ENCODE measurements at places on chromosomes 5 and 9.

DNA sequence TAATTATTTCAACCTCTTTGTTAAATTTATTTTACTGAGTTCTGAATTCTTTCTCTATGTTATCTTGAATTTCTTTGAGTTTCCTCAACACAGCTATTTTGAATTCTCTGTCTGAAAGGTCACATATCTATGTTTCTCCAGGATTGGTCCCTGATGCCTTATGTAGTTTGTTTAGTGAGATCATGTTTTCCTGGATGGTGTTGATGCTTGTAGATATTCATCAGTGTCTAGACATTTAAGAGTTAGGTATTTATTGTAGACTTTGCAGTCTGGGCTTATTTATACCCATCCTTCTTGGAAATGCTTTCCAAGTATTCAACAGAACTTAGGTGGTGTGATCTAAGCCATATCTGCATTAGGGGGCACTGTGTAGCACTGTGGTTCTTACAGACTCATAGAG is 70.2 kb upstream of the SLC27A6 start:
- no peak for DNase-seq

DNA sequence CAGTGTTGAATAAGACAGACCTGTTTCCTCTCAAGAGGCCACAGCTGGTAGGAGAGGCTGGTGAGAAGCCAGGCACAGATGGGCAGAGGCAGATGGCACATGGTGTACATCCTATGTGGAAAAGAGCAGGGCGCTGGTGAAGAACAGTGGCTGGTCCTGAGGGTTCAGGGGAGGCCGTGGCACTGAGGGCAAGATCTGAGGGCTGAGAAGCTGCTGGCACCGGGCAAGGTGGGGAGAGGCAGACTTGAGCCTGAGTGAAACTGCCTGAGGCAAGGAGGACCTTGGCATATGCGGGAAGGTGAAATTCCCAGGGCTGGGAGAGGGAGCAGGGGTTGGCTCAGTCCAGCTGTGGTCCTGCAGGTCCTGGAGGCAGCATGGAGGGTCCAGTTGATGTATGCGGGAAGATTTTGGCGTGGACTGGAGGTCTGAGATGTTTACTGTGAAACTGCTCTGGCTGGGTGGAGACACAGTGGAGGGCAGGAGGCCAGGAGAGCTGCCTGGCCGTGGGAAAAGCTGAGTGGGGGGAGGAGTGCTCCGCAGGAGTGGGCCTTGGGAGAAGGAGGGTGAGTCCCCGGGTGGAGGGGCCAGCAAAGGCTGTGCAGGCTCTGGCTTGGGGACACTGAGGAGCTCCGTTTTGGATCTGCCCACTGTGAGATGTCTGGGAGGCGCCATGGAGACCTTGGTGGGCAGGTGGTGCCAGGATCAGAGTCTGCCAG is 2.6 kb downstream of the MAN1B1 start:
- no peak for DNase-seq

- no peak for DNase-seq
Observed at GRCh38 chr9:104319198-104319597, 184.9 kb upstream of the OR13F1 start.

- no peak for DNase-seq
Observed at GRCh38 chr5:60494635-60495034, 205.3 kb downstream of the DEPDC1B start.

GRCh38 chr5:108531367-108532128 is 149.7 kb upstream of the FBXL17 start:
- DNase-seq = no peak

DNA sequence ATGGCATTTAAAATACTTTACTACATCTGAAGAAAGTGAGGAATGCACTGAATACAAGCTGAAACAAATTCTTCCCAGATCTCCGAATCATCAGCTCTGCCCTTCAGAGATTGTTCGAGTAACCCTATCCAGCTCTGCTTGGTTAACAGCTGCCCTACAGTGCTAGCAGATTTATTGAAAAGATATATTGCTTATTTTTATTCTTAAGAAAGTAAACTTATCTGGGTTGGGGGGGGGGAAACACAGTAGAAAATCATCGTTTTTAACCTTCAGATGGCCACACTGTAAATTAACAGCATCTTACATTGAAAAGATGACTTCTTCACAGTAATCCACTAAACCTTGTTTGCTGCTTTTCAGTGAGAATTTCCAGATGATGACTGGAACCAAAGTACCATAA is 210.8 kb downstream of the NFIB start:
- no peak for DNase-seq

- DNase-seq = no peak
Observed at GRCh38 chr5:172762214-172763119, 8.5 kb downstream of the DUSP1 start.

DNA sequence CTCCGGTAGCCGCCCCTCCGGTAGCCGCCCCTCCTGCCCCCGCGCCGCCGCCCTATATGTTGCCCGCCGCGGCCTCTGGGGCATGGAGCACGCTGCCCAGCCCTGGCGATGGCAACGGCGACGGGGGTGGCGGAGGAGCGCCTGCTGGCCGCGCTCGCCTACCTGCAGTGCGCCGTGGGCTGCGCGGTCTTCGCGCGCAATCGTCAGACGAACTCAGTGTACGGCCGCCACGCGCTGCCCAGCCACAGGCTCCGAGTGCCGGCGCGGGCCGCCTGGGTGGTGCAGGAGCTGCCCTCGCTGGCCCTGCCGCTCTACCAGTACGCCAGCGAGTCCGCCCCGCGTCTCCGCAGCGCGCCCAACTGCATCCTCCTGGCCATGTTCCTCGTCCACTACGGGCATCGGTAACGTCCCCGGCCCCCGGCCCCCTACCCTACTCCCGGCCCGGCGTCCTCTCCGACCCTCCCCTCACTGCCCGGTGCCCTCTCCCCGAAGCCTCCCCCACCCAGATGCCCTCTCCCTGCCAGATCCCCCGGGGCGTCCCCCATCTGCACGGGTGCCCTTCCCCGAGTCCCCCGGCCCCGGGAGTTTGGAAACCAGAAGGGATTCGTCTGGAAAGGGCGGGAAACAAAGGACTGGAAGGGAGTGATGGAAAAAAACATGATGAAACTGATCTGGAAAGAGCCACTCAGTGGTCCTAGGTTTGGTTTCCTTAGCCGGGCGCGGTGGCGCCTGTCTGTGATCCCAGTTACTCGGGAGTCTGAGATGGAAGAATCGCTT is 417 bp downstream of the SRD5A1 start:
- no peak for DNase-seq

- DNase-seq = no peak
Observed at GRCh38 chr9:77999231-77999631, 32.4 kb downstream of the GNAQ start.

GRCh38 chr9:133517711-133518110 is 7.0 kb downstream of the MYMK start:
- DNase-seq = no peak

DNA sequence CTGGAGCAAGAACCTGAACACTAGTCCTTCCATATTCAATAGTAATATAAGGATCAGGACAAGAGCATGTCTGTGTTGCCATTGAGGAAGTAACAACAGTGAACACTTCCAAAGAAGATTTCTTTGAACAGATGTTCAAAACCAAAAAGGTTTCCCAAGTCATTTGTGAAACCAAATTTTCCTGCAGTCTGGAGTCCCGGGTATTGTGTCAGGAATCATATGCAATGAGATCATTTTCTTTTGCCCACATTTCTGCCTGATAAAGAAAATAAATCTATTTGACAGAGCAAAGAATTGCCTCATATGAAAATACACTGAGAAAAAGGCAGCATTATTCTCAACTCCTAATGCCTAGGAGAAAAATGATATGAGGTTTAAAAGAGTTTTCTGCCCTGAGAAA is 151.7 kb downstream of the SNX18 start:
- DNase-seq = no peak

DNA sequence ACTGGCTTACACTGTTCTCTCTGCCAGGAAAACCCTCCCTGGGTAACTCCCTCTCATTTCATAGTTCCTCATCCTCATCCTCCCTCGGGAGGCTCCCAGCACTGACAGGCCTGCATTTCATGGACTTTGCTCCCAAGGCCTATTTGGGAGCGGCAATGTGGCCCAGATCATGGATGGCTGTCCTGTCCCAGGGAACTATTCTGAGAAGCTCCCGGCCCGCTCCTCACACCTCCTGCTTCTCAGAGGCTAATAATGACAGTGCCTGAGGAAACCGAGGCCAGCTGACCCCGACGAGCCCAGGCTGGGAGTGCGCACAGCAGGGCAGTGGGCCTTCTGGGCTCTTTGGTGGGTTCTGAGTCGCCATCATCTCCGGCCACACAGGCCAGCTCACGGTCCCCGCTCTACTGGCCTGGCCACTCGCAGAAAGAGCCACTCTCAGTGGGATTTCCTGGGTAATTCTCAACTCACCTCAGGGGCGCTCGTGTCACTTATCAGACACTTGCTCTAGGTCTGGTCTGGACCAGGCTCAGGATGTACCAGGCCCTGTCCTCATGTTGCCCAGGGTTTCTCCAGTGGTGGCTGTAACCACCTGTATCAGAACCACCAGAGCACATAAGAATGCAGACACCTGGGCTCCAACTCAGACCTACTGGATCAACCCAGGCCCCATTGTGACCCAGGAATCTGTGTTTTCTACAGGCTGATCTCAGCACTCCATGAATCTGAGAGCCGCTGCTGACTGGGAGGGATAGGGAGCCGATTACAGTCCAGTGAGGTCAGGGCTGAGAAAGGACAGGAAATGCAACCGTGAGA is 2.0 kb upstream of the DOLPP1 start:
- DNase-seq = no peak

DNA sequence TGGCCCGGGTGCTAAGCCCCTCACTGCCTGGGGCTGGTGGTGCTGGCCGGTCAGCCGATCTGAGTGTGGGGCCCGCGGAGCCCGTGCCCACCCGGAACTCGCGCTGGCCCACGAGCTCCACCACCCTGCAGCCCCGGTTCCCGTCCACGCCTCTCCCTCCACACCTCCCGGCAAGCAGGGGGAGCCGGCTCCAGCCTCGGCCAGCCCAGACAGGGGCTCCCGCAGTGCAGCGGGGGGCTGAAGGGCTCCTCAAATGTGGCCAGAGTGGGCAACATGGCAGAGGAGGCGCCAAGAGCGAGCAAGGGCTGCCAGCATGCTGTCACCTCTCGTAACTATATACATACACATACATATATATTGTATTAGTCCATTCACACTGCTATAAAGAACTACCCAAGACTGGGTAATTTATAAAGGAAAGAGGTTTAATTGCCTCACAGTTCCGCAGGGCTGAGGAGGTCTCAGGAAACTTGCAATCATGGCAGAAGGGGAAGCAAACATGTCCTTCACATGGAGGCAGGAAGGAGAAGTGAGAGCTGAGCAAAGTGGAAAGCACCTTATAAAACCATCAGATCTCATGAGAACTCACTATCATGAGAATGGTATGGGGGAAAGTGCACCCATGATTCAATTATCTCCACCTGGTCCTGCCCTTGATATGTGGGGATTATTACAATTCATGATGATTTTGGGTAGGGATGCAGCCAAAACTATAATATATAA is 56.8 kb downstream of the LIX1 start:
- DNase-seq = no peak

GRCh38 chr5:115531787-115532367 is 12.7 kb downstream of the FEM1C start:
- no peak for DNase-seq

Data from T follicular helper cell (primary cell).